ENCODE measurements at places on chromosomes 1 and 21.

- no peak for DNase-seq
Measured at GRCh38 chr1:212914789-212915188, 35.6 kb upstream of the VASH2 start.

DNA sequence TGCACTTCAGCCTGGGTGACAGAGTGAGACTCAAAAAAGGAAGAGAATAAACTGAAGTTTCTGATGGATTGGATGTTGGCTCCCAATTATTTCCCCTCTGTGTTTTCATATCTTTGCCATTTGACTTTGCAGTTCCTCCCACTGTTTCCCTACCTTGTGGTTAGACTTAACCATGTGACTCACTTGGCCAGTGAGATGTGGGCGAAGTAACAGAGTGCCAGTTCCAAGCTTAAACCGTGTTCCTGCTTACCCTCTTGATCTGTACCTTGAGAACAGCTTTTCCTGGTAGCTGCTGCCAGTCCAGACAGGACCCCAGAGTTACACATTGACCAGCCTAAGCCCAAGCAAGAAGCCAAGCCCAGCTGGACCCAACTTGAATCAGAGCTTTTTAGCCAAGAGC lies 323.4 kb downstream of the LTN1 start:
- DNase-seq, result no peak

DNA sequence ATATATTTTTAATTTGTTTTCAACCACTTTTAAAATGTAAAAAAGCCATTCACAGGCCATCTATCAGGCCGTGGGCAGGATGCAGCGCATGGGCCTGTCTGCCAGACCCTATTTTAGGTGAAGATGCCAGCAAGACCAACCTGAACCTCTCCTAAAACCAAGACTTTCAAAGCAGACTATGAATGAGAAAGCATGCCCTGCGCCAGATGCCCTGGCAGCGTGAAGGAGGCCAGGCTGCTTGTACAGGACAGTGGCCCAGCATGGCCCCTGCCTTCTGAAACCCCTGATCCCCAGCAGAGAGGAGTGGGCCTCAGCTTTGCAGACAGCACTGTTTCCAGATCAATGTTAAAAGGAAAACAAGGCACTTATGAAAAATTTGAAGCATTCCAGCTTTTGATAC lies 31.6 kb downstream of the WDR4 start:
- no peak for DNase-seq

DNA sequence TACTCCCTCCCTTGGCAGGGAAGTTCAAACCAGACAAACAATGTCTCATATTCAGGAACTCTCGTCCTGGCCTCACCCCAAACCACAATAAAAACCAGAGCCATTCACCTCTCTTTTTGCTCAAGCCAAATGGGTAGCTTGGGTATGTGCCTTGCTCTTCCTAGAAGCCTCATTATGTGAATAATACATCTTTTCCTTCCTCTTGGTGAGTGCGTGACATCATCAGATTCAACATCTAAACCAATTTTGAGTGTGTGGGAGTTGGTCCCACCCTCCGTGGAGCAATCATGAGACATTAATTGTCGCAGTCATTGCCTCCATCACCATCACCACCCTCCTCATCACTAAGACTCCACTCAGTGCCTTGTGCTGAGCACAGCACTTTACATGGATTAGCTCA lies 482.9 kb downstream of the PTPRU start:
- DNase-seq, result no peak

- no peak for DNase-seq
Measured at GRCh38 chr1:67041841-67042503, 12.0 kb downstream of the SLC35D1 start.

GRCh38 chr1:4019147-4019521 lies 119.1 kb upstream of the C1orf174 start:
- DNase-seq, result no peak

DNA sequence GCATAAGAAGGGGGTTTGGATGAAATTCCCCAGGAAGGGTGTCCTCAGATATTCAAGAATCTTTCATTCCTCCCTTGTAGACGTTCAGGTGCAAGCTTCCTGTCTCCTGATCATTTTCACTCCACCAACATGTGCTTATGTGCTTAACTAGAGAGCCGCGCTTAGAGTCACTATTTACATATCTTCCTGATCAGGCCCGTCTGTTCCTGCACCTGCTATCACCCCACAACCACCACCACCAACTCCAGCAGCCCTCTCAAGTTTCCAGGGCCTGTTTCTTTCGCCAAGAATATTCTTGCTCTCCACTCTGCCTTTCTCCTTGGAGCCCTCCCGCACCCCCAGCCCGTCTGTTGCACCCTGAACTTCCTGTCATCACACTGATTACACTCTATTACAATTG lies 113.4 kb downstream of the SPSB1 start:
- DNase-seq, result peak; percentile 96

- DNase-seq, result peak; percentile 61
Measured at GRCh38 chr1:226737819-226738420, 1.2 kb downstream of the ITPKB start.

GRCh38 chr1:215421744-215422143 lies 145.4 kb upstream of the KCTD3 start:
- no peak for DNase-seq

DNA sequence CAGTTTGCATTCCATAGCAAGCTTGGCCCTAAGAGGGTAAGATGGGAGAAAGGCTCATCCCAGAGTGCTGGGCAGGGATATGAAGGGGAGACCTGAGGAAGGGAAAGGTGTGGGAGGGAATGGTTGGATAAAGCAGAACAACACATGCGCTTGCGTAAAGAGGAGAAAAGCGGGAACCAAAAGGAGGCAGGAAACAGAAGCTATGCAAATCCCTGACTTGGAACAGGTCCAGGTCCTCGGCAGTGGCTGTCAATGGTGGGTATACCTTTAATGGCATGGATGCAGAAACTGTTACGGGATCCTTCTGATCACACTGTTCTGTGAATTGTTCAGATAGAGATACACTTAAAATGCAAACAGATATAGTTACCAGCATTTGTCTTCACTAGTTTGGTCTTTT lies 455.6 kb downstream of the SIPA1L2 start:
- DNase-seq, result peak; percentile 67

DNA sequence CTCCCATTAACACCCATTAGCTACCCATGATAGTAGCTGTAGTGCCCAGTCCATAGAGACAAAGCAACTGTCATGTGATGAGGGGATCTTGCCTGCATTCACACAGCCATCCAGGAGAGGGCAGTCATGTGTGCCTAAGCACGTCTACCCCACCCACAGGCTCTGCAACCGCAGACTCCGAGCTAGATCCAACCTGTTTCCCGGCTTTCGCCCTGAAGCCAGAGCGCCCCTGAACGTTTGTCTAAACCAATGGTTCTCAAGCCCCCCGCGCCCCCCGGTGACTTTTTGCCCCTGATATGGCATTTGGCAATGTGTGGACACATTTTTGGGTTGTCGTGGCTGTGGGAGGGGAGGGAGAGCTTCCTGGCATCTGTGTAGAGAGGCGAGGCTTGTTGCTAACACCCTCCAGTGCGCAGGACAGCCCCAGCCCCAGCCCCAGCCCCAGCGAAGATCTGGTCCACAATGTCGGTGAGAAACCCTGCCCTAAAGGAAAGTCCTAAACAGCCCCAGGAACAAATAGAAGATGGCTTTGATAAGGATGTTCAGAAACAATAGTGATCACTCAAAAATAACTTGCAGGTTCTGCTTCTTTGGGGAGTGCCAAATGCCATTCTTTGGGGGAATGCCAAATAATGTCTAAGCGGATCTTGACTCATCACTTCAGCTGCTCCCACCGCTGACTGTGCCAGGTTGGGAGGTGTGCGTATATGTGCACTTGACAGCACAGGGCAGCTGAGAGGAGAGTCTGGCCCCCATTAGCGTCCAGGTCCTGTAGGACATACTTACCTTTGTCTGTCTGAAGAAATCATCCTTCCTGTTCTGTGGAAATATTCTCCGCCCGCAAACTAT lies 34.5 kb downstream of the SLC44A3 start:
- peak; percentile 89 for DNase-seq

- DNase-seq, result no peak
Measured at GRCh38 chr21:43599728-43600127, 59.6 kb downstream of the HSF2BP start.

- DNase-seq, result no peak
Measured at GRCh38 chr1:78304761-78305160, 186.0 kb upstream of the PTGFR start.

DNA sequence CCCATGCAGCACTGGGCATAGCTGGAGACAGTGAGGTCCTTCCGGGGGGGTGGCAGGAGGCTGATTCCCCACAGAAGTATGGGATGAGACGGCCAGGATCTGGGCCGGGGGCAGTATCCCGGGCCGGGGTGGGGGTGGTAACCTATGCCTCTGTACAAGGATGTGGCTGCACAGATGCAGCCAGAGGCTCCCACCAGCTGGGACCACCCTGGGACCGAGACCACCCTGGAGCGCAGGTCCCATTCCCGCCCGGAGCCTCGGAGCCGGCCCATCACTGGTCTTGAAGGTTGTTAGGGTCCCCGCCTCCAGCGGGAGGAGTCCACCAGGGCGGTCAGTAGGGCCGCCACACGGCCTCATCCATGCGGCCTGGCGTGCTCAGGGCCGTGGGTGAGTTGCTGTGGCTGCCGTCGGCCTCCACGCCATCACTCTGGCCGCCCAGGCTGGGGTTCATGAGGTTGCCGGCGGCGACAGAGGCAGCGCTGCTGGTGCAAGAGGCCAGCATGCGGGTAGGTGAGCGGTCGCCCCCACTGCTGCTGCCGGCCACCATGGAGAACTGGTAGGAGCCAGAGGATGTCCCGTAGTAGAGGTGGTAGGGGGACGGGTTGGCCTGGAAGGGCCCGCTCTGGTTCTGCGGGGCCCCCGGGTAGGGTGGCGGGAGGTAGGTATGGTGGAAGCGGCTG lies 28.1 kb downstream of the RUNX3 start:
- DNase-seq, result no peak

Data from NCI-H524 (cell line).